ENCODE measurements at places on chromosomes 1 and 21. TPM values are rescaled to one million over a fixed set of nuclear protein-coding genes. Genes with fewer than 3 reads are reported as not detected.

DNA sequence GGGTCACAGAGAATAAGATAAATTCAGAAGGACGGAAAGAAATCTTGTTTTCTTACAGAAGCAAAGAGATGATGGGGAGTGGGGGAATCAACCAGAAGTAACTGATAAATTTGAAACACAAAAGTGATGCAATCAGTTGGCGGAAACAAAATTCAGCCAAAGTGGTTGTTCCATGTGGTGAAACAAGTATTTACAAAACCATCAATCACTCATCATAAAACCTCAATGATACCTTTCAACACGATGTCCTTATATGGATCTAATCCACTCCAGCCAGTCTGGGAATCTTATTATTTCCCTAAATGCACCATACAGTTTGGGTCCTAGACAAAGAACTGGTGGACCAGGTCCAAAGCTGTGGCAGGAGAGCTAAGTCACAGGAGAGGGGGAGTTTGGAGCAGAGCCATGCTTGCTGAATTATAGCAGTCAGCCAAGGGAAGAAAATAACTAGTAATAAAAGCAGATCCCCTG, 303.8 kb upstream of the LRRC7 start:
- no peaks in the 10 kb centered on the region for H3K4me1 ChIP-seq
- H3K27ac ChIP-seq = no peak overlapping the region
- no peaks in the 10 kb centered on the region for H3K36me3 ChIP-seq
- no peaks in the 10 kb centered on the region for H3K27me3 ChIP-seq
- H3K4me3 ChIP-seq = no peak overlapping the region

DNA sequence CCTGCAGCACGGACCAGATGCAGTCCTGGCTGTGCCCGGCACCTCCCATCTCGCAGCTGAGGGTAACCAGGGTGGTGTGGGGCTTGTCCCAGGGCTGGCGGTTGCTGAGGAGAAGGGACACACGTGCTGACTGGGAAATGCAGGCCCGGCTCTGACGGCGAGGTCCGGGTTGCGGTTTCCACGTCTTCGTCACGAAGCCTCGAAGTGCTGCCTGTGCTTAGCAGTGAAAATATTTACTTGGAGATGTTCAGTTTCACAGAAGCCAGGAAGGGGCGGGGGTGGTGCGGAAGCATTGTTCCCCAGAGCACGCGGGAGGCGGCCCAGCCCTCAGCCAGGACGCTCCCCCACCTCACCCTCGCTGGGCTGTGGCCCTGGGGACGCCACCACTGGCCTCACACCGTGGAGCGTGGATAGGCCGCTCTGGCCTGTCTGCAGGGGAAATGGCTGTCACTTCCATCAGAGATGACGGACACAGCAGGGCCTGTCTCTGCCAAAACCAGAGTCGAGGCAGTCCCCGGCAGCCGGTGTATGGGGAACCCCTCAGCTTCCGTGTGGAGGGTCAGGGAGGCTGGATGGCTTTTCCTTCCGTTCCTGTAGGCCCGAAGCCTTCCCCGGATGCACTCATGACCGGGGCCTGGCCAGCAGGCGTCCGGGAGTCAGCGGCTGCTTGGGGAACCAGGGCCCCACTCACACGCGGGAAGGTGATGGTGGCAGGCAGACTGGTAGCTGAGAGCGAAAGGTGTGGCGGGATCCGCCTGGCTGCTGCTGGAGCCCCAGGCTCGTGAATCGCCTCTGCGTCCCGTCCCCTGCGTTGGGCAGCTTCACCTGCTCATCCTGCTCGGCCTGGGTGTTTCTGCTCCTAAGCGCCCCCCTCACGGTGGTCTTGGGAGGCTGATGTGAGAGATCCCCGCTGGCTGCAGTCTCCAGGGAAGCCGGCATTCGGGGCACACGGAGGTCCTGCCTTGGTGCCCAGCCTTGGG, 14.7 kb upstream of the POFUT2 start:
- no peaks in the 10 kb centered on the region for H3K36me3 ChIP-seq
- no peak overlapping the region for H3K4me3 ChIP-seq

- peak overlapping the region; percentile 90 for H3K27ac ChIP-seq
- no peak for DNase-seq
- peaks cover 93% of the 10 kb centered on the region for H3K4me1 ChIP-seq
- peaks cover 16% of the 10 kb centered on the region for H3K36me3 ChIP-seq
- H3K4me3 ChIP-seq = peak overlapping the region; percentile 68
Observed at GRCh38 chr1:153544453-153545066, 1.0 kb downstream of the S100A4 start.

DNA sequence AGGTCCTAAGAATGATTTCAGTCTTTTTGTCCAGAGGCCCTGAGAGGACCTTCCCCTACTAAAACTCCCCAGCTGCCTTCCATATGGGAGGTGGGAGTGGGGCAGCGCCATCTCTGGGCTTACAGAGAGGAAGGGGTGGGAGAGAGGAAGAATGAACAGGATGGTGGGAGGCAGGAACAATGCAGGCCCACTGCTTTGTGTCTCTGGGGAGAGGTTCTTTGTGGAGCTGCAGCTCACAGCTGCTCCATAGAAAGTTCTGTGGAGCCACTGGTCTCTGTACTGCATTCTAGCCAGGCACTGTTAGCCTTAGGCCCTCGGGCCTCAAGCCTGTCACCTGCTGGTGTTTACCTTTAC, 43.6 kb upstream of the A3GALT2 start:
- DNase-seq = no peak
- no peaks in the 10 kb centered on the region for H3K27me3 ChIP-seq
- H3K27ac ChIP-seq = peak overlapping the region; percentile 68
- H3K4me1 ChIP-seq = peaks cover 39% of the 10 kb centered on the region
- H3K4me3 ChIP-seq = no peak overlapping the region

GRCh38 chr1:150444232-150444631, 43.0 kb upstream of the TARS2 start:
- no peaks in the 10 kb centered on the region for H3K27me3 ChIP-seq
- no peaks in the 10 kb centered on the region for H3K4me1 ChIP-seq
- peaks cover 81% of the 10 kb centered on the region for H3K36me3 ChIP-seq
- H3K4me3 ChIP-seq = no peak overlapping the region
- no peak for DNase-seq

DNA sequence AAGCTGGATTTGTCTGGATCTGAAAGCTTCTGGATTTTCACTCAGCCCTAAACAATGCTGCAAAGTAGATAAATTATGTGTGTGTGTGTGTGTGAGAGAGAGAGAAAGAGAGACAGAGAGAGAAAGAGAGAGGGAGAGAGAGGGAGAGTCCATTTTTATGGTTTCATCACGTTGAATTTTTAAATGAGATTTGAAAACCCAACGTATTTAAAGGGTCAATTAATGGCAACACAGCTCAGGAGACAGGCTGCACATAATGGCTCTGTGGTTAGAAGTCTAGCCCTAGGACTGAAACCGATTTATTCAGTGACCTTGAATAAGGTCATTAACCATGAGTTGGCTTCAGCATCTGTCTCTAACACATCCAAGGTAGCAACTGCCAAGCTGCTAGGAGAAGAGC, 35.3 kb upstream of the FMN2 start:
- H3K27ac ChIP-seq = no peak overlapping the region
- no peak overlapping the region for H3K4me3 ChIP-seq
- H3K36me3 ChIP-seq = no peaks in the 10 kb centered on the region
- no peaks in the 10 kb centered on the region for H3K27me3 ChIP-seq
- no peaks in the 10 kb centered on the region for H3K4me1 ChIP-seq

Gene PHF13
- 10.2 TPM for total RNA-seq

Gene CAPN2
- total RNA-seq = 253 TPM

Gene GOLT1A
- 11.9 TPM for total RNA-seq

DNA sequence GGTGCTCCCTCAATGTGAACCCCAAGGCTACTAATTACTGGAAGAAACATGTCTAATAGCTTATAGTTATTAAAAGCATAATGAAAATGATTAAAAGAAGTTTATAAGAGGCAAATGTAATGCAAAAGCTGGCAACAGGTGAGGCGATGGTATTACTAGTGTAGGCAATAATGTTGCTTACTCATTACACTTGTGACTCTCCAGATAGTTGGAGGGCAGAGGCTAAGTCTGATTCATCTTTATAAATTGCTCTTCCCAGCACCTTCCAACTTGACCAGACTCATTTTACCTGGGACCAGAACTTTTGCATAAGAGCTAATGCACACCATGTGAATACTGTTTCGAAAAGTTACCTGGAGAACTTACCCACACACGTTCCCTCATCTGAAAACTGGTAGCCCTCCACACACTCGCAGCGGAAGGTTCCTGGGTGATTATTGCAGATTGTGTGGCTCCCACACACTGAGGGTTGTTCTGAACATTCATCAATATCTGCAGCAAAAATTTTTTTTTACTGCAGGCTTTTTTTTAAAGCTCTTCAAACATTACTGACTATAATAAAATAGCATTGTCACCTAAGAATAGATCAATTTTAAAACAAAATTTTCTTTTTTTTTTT, 48.0 kb downstream of the NID1 start:
- H3K27me3 ChIP-seq = no peaks in the 10 kb centered on the region
- H3K27ac ChIP-seq = peak overlapping the region; percentile 3
- no peak for DNase-seq
- no peak overlapping the region for H3K4me3 ChIP-seq
- peaks cover 13% of the 10 kb centered on the region for H3K36me3 ChIP-seq

Gene SLC22A15
- total RNA-seq = 26.8 TPM

Gene BLACAT1
- 1.0 TPM for total RNA-seq

Gene SMCP
- total RNA-seq = not detected

DNA sequence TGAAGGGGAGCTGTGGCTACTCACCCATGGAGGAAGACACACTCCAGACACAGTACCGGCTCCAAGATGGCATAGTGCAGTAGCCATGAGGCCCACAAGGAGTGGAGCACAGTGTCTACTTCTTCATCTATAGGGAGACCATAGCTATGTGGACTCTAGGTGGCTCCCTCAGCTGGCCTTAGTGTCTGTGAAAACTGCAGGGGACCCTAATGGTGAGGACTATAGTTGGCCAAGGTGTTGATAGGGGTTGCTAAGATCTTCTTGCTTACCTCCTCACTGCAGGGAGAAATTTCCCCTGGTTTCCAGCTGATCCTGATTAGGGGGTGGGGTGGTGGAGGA, 58.9 kb downstream of the DIPK1A start:
- H3K4me3 ChIP-seq = no peak overlapping the region
- DNase-seq = no peak
- H3K36me3 ChIP-seq = no peaks in the 10 kb centered on the region

GRCh38 chr1:212381397-212382035, 33.2 kb downstream of the PACC1 start:
- H3K4me1 ChIP-seq = no peaks in the 10 kb centered on the region
- peaks cover 63% of the 10 kb centered on the region for H3K36me3 ChIP-seq
- no peaks in the 10 kb centered on the region for H3K27me3 ChIP-seq
- no peak for DNase-seq
- H3K27ac ChIP-seq = no peak overlapping the region

DNA sequence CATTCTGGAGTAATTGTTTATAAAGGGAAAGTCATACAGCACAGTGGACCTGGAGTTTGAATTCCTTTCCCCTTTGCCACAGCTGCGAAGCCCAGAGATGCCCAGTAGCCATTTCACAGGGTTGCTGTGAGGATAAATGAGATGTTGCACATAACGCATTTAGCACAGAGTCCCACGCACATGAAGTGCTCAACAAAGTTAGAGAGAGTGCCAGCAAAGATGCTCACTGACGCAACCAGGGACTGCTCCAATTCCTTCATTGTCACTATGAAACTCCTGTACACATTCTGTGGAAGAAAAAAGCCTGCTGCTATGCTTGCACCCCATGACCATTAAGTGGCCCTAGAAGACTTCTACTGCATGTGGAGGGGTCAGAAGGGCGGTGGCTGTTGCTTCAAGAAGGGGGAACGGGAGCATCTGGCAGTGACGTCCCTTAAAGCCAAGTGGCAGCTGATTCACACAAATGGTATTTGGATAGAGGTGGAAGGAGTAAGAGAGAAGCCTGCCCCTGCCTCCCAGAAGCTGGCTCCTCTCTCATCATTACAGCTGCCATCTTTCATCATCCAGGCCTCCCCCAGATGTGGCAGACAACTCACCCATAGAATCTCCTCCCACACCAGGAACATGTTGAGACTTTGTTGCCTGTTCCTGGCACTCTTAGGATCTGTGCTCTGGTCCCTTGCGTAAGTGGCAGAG, 26.5 kb upstream of the VAV3 start:
- no peaks in the 10 kb centered on the region for H3K4me1 ChIP-seq
- H3K27me3 ChIP-seq = no peaks in the 10 kb centered on the region
- no peak for DNase-seq
- no peak overlapping the region for H3K27ac ChIP-seq
